T-helper 2 cell treated with Interferon-gamma antibody and Interleukin-4, amounts not matched to agents 5 μg/mL and 100 μg/mL, for 36 hours (primary cell): ENCODE measurements at places on chromosomes 6 and 20.

- peaks cover 8% of the 10 kb centered on the region for H3K4me1 ChIP-seq
- peaks cover 3% of the 10 kb centered on the region for H3K27me3 ChIP-seq
- no peak overlapping the region for H3K27ac ChIP-seq
- H3K36me3 ChIP-seq, result no peaks in the 10 kb centered on the region
- no peak overlapping the region for H3K4me3 ChIP-seq
Observed at GRCh38 chr6:26483727-26484126, 16.4 kb upstream of the BTN1A1 start.

- DNase-seq, result no peak
- H3K4me3 ChIP-seq, result no peak overlapping the region
- peak overlapping the region; percentile 27 for H3K27ac ChIP-seq
- H3K4me1 ChIP-seq, result peaks cover 34% of the 10 kb centered on the region
- H3K36me3 ChIP-seq, result peaks cover 21% of the 10 kb centered on the region
Observed at GRCh38 chr20:38095017-38095686, 61.6 kb downstream of the RPRD1B start.

DNA sequence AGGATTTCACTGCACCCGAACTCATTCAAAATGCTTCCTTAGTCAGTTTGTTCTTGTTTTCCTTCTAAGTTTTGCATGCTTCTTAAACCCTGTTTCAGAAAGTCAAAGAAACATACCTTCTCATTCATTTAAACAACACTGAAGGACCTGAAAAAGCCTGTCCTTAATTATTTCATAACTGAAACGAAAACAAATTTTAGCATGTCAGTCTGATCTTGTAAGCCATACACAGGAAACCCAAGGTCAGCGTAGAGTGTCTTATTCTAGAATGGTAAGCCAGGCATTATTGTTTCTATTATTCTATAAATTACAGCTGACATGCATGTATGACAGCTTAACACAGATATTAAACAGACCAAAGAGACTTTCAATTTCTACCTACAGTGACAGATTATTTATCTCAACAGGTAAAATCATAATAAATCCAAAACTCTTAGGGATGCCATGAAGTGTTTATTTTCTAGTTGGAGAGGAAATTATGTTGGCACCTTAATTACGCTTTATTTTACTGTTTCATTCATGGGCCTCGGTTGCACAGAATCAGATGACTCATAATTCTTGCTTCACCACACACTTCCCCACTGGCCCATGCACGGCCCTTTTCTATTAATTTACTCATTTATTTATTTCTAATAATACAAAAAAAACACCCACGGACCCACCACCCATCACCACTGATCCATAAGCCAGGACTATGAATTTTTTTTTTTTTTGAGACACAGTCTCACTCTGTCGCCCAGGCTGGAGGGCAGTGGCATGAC lies 39.3 kb upstream of the DUSP22 start:
- H3K36me3 ChIP-seq, result peaks cover 2% of the 10 kb centered on the region
- peaks cover 39% of the 10 kb centered on the region for H3K4me1 ChIP-seq
- no peak for DNase-seq

GRCh38 chr20:20837574-20838021 lies 125.2 kb upstream of the RALGAPA2 start:
- H3K4me1 ChIP-seq, result peaks cover 2% of the 10 kb centered on the region
- H3K4me3 ChIP-seq, result no peak overlapping the region
- H3K27ac ChIP-seq, result no peak overlapping the region
- peaks cover 10% of the 10 kb centered on the region for H3K27me3 ChIP-seq

DNA sequence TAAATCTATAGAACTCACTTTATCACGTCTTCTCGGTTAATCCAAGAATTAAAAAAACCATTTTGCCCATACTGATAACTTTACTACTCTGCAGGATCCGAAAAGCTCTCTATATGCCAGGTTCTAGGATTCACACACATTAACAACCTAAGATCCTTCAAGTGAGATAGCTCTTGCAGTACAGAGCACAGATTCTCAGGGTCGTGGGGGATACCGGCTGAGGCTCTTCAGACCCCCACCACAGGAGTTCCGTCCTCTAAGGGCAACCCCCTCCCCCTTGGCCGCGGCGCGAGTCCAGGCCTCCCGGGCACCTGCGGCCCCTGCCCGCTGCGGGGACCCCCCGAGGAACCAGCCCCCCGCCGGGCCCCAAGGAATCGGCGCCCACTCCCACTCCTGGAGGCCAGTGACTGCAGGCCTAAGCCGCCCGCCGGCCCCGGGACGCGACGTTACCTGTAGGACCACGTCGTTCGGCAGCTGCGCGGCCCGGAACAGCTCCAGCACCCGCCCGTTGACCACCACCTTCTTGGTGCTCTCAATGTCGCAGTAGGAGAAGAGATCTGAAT lies 892 bp downstream of the REPS1 start:
- no peak for DNase-seq
- peak overlapping the region; percentile 80 for H3K4me3 ChIP-seq
- H3K36me3 ChIP-seq, result no peaks in the 10 kb centered on the region
- no peaks in the 10 kb centered on the region for H3K27me3 ChIP-seq

DNA sequence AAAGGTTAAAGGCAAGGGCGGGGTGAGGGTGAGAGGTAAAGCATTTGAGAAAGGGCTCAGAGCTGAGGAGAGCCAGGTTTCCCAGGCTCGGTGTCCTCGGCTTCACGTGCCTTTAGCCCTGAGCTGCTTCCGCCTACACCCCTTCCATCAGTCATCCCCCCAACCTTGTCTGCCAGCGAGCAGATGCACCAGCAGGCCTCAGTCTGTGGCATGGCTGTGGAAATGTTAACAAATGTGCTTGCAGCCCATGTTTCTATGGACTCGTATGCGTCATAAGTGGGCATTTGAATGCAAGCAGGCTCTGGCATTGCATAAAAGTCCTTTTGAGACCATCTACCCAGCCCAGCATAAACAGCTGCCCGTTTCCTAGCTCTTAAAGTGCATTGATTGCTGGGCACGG lies 88.8 kb downstream of the SYNJ2 start:
- no peak for DNase-seq
- no peak overlapping the region for H3K27ac ChIP-seq
- peaks cover 19% of the 10 kb centered on the region for H3K36me3 ChIP-seq
- peaks cover 12% of the 10 kb centered on the region for H3K4me1 ChIP-seq
- no peak overlapping the region for H3K4me3 ChIP-seq

DNA sequence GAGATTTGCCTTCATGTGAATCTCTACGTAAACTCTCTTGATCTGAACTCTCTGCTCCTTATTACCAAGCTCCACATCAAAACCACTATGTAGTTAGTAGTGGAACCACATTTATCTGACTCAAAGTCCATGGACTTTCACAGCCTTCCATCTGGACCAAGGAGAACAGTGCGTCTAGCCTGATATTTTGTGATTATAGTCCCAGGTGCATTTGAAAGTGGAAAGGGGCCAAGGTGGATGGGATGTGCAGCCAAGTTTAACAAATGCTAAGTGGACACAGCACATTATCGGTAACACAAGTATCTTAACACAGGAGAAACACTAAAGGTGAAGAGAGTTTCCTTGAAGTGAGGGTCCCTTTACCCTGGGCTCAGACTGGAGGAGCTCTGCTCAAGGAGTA lies 281.2 kb upstream of the SGK1 start:
- no peak for DNase-seq
- no peaks in the 10 kb centered on the region for H3K4me1 ChIP-seq
- H3K27me3 ChIP-seq, result peaks cover 4% of the 10 kb centered on the region

- H3K27ac ChIP-seq, result peak within 1 kb of the TSS; percentile 99
- peaks cover 2% of the 10 kb centered on the region for H3K27me3 ChIP-seq
- H3K4me3 ChIP-seq, result peak within 1 kb of the TSS; percentile 94
- peaks cover 73% of the 10 kb centered on the region for H3K4me1 ChIP-seq
- peaks cover 34% of the 10 kb centered on the region for H3K36me3 ChIP-seq
- DNase-seq, result peak; percentile 24
Observed at GRCh38 chr6:33419580-33420490, at the start of gene SYNGAP1. SYNGAP1 (plus strand) TSS chr6:33420065; CDS start chr6:33420265, 200 bp downstream.

DNA sequence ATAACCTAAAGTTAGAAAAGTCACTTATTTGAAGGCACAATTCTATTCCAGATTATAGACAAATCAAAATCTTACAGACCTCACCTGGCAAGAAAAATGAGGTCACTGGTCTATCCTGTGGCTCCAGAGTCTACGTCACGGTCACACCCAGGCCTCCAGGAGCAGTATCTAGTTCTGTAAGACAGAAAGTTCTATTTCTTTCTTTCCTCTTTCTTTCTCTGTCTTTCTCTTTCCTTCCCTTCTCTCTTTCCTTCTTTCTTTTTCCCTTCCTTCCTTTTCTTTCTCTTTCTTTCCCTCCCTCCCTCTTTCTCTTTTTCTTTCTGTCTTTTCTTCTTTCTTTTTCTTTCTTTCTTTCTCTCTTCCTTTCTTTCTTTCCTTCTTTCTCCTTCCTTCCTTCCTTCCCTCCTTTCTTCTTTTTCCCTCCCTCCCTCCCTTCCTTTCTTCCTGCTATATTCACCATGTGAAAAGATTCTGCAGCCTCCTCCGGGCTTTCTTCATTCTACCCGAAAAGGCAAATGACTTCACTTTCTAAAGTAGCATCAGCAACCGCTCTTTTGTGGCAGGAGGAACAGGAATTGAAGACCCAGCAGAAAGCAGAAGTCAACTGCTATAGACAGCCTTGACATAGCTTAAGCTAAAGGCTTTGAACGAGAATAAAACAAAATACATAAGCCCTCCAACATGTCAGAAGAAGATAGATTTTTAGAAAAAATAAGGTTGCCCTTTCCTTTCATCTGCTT lies 83.9 kb upstream of the SIRPG start:
- no peak for DNase-seq
- no peak overlapping the region for H3K27ac ChIP-seq
- H3K4me1 ChIP-seq, result peaks cover 4% of the 10 kb centered on the region
- peaks cover 14% of the 10 kb centered on the region for H3K27me3 ChIP-seq

- H3K36me3 ChIP-seq, result peaks cover 19% of the 10 kb centered on the region
- no peaks in the 10 kb centered on the region for H3K27me3 ChIP-seq
- peak overlapping the region; percentile 50 for H3K27ac ChIP-seq
- no peak overlapping the region for H3K4me3 ChIP-seq
Observed at GRCh38 chr20:47561180-47561579, 59.5 kb downstream of the NCOA3 start.

DNA sequence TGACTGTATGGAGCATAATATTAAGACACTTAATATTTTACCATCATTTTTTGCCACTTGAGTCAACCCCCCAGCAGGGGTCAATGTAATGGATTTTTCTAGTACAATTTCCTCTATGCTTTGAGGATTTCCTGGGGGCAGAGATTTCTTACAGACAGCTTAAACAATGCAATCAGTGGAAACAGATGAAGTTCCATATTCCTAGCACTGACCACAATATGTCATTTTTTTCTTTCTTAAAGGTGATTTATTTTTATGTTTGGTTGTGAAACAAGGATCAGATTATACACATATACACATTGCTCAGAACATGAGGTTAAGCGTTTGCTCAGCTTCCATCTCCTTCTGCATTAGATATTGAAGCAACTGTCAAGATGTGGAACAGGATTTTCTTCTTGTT lies 82.0 kb upstream of the ID4 start:
- H3K27ac ChIP-seq, result no peak overlapping the region
- H3K27me3 ChIP-seq, result no peaks in the 10 kb centered on the region
- no peaks in the 10 kb centered on the region for H3K4me1 ChIP-seq
- H3K36me3 ChIP-seq, result no peaks in the 10 kb centered on the region
- H3K4me3 ChIP-seq, result no peak overlapping the region

GRCh38 chr6:149342525-149342924 lies 25.0 kb downstream of the TAB2 start:
- H3K27ac ChIP-seq, result peak overlapping the region; percentile 66
- H3K27me3 ChIP-seq, result no peaks in the 10 kb centered on the region
- peaks cover 49% of the 10 kb centered on the region for H3K36me3 ChIP-seq
- no peak overlapping the region for H3K4me3 ChIP-seq

GRCh38 chr20:8400486-8400885 lies 268.4 kb downstream of the PLCB1 start:
- H3K27me3 ChIP-seq, result peaks cover 14% of the 10 kb centered on the region
- H3K27ac ChIP-seq, result peak overlapping the region; percentile 44
- no peak overlapping the region for H3K4me3 ChIP-seq
- H3K36me3 ChIP-seq, result no peaks in the 10 kb centered on the region

- H3K4me3 ChIP-seq, result no peak overlapping the region
- H3K4me1 ChIP-seq, result no peaks in the 10 kb centered on the region
- H3K27ac ChIP-seq, result no peak overlapping the region
- no peaks in the 10 kb centered on the region for H3K27me3 ChIP-seq
- no peaks in the 10 kb centered on the region for H3K36me3 ChIP-seq
Observed at GRCh38 chr6:156449569-156449968, 327.6 kb upstream of the ARID1B start.

DNA sequence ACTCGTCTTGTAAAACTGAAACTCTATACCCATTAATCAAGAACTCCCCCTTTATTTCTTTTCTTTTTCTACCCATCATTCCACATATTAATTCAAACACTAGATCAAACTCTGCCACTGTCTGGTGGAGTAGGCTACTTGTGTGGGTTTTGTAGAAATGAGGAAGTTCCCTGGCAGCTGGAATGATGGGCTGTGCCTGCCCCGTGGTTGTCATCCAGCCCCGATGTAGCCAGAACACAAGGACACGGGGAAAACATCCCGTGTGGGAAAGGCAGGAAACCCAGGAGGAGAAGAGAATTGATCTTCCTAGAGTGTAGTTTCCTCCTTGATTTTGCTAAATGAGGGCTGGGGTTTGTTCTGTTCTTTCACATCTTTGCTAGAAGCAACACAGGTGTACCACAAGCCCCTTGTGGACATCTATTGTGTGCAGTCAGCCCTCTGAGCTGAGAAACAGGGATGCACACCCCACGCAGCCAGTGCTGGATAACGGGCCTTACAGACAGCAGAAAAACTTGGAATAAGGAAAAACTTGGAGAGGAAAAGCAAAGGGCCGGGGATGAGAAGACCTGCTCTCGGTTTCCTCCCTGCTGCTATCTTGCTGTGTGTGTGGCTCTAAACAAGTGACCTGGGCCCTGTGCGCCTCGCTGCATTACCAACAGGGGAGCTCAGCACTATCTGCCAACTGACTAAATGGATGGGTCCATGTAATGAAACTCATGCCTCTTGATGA lies 88.0 kb downstream of the SCML4 start:
- DNase-seq, result no peak
- peaks cover 63% of the 10 kb centered on the region for H3K4me1 ChIP-seq
- H3K4me3 ChIP-seq, result peak overlapping the region; percentile 82
- H3K27ac ChIP-seq, result peak overlapping the region; percentile 92
- peaks cover 18% of the 10 kb centered on the region for H3K36me3 ChIP-seq

- DNase-seq, result no peak
- no peaks in the 10 kb centered on the region for H3K4me1 ChIP-seq
Observed at GRCh38 chr6:93496548-93496947, 77.2 kb upstream of the EPHA7 start.

DNA sequence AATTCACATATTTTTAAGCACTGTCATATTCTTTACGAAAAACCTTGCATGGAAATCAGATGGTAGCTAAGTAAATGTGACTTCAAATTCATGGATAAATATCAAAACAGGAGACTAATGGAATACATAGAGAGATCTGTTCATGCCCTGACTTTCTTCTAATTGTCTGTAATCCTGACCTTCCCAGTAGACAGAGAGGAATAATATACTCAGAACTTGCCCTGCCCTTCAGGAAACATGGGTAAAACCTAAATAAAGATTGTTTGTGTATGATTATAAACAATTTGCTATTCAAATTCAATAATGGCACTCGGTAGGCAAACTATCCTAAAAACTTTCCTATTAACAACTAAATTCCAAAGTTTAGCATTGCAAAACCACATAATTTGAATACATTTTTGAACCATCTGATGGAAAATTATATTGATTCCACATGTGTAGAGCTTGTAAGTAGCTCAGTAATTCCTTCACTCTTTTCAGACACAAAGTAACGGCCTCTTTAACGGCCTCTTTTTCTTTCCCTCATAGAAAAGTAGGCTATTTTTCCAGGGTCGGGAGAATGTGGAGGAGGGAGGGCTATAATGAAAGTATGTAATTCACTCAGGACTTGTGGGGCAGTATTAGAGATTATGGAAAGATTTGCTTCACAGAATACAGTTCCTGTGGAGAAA lies 227.6 kb downstream of the ALDH8A1 start:
- H3K4me3 ChIP-seq, result no peak overlapping the region
- H3K27me3 ChIP-seq, result peaks cover 9% of the 10 kb centered on the region
- H3K27ac ChIP-seq, result no peak overlapping the region
- no peak for DNase-seq
- H3K36me3 ChIP-seq, result no peaks in the 10 kb centered on the region
